ENCODE measurements at places on chromosomes 5 and 9. TPM values are rescaled to one million over a fixed set of nuclear protein-coding genes. Genes with fewer than 3 reads are reported as not detected.

DNA sequence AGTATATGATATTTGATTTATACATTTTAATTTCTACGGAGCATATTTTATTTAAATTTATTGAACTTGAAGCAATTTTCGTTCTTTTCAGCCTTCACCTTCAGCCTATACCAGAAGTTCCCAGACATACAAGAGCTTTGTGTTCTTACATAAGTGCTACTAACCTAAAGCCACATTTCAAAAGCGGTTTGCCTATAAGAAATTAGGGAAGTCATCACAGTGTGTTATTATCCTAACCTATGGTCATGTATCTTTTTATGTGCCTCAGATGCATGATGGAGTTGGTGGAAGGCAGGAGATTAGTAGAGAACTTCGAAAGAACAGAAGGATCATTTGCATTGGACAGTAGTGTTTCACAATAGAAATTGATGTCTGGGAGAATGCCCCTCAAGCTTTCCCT, 3.1 kb downstream of the KIF2A start:
- no peaks in the 10 kb centered on the region for H3K36me3 ChIP-seq
- H3K27ac ChIP-seq = no peak overlapping the region
- no peak for DNase-seq
- peaks cover 12% of the 10 kb centered on the region for H3K4me1 ChIP-seq

DNA sequence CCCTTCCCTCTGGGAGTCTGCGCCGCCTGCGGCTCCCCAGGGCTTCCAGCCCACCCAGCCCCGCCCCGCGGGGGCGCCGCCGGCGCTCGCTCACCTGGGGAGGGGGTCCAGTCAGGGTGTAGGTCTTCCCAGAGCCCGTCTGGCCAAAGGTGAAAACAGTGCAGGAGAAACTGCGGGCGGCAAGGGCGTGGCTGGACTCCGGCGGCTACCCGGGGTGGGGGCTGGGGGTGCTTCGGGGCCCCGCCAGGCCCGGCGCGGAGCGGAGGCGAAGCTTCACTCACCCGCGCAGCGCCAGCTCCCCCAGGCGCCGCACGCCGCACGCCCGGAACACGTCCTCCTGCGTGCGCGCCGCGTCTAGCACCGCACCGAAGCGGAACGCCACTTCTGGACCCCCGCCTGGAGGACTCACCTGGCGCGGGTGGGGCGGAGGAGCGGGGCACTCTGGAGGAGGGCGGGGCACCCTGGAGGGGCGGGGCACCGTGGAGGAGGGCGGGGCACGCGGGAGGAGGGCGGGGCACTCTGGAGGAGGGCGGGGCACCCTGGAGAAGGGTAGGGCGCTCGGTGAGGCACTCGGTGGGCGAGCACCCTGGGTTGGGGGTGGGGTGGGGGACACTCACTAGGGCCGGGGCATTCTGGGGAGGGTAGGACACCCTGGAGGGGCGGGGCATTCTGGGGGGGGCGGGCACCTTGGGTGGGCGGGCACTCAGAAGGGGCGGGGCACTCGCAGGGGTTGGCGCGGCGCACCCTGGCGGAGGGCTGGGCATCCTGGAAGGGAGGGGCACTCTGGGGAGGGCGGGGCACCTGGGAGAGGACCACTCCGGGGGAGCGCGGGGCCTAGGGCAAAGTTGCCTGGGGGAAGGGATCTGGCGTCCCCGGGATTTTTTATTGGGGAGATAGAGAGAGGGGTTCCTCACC, 814 bp downstream of the KIF12 start:
- peaks cover 14% of the 10 kb centered on the region for H3K4me1 ChIP-seq
- H3K36me3 ChIP-seq = no peaks in the 10 kb centered on the region
- H3K27ac ChIP-seq = no peak overlapping the region
- no peak overlapping the region for H3K4me3 ChIP-seq

DNA sequence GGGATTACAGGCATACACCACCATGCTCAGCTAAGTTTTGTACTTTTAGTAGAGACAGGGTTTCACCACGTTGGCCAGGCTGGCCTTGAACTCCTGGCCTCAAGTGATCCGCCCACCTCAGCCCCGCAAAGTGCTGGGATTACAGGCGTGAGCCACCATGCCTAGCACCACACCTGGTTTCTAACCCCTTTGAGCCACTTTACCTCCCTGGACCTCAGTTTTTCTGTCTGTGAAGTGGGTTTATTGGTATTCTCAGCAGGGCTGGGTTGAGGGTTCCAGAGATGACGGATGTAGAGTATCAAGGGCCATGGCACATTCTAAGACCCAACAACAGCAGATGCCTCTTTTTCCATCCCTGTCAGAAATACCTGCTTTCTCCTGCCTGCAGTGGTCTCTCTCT, 38.6 kb downstream of the AMBP start:
- no peaks in the 10 kb centered on the region for H3K27me3 ChIP-seq
- no peak overlapping the region for H3K4me3 ChIP-seq
- H3K36me3 ChIP-seq = peaks cover 43% of the 10 kb centered on the region
- H3K4me1 ChIP-seq = peaks cover 3% of the 10 kb centered on the region
- DNase-seq = no peak

GRCh38 chr5:133325864-133326263, 274.1 kb downstream of the HSPA4 start:
- no peaks in the 10 kb centered on the region for H3K36me3 ChIP-seq
- H3K27me3 ChIP-seq = peaks cover 2% of the 10 kb centered on the region
- H3K4me3 ChIP-seq = no peak overlapping the region
- H3K4me1 ChIP-seq = no peaks in the 10 kb centered on the region
- no peak overlapping the region for H3K27ac ChIP-seq

DNA sequence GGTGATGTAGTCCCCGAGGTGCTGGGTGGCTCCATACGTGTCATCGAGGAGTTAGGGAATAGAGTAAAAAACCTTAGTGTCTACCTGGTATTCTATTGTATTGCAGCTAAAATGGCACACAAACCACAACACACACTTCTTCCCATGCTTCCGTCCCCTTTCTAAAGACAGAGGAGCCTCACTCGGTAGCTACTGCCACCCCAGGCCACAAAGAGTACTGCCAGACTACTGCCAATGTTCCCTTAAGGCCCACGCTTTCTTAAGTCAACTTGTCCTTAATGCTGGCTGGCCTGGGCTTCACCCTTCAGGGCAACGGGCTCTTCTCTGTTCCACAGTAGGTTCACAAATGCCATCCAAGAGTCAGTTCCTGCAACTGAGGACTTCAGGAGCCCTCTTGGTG, 673.0 kb downstream of the ELAVL2 start:
- H3K4me3 ChIP-seq = no peak overlapping the region
- DNase-seq = no peak
- H3K4me1 ChIP-seq = no peaks in the 10 kb centered on the region
- no peaks in the 10 kb centered on the region for H3K27me3 ChIP-seq

DNA sequence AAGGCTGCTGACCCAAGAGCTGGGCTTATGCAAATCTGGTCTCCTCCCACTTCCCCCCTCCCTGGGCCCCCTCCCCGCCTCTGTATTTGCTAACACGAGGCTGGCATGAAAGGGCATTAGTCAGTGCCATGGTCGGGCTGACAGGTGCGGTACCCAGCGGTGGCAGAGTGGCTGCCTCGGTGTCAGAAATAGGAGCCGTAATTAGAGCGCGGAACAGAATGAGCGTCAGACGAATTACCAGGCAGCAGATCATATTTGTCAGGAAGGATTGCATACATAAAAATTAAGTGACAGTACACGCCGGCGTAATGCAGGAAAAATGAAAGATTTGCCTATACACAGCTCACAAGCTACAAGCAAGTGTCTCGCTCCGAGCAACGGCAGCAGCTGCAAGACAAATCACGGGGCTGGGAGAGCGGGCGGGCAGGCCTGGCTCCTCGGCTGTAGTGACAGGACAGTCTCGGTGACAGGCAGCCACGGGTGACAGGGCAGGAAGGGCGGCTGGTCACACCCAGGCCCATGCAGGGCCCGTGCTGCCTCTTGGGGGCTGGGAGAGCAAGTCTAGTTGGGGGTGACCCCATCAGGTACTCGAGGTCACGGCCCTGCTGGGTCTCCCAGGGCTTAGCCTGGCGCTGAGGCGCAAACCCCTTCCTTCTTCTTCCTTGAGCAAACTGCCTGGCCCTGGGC, 72.4 kb downstream of the NEK6 start:
- DNase-seq = peak; percentile 75
- peak overlapping the region; percentile 86 for H3K27ac ChIP-seq
- H3K4me1 ChIP-seq = peaks cover 58% of the 10 kb centered on the region
- peaks cover 66% of the 10 kb centered on the region for H3K36me3 ChIP-seq

DNA sequence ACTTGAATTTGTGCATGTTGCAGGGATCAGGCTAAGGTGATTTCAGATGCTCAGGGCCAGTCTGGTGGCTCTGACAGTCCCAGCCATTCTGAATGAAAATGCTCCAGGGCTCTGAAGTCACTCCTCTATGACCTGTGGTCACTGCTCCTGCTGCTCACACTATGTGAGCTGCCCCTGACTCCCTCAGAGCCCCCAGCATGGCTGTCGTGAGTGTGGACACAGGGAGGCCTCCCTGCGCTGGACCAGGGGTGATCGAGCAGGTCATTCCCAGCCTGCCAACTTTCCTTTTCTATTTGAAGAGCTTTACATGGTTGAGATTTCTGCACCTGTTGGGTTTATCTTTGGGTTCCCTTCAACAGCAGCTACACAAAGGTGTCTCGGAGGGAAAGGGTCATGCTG, 74.5 kb downstream of the WNK2 start:
- no peak overlapping the region for H3K27ac ChIP-seq
- no peak for DNase-seq
- H3K36me3 ChIP-seq = peaks cover 2% of the 10 kb centered on the region
- peaks cover 10% of the 10 kb centered on the region for H3K4me1 ChIP-seq
- no peaks in the 10 kb centered on the region for H3K27me3 ChIP-seq

GRCh38 chr5:321726-322251, 275 bp downstream of the AHRR start:
- DNase-seq = no peak
- peaks cover 67% of the 10 kb centered on the region for H3K27me3 ChIP-seq
- H3K4me1 ChIP-seq = peaks cover 17% of the 10 kb centered on the region
- no peak overlapping the region for H3K27ac ChIP-seq
- H3K36me3 ChIP-seq = peaks cover 1% of the 10 kb centered on the region

DNA sequence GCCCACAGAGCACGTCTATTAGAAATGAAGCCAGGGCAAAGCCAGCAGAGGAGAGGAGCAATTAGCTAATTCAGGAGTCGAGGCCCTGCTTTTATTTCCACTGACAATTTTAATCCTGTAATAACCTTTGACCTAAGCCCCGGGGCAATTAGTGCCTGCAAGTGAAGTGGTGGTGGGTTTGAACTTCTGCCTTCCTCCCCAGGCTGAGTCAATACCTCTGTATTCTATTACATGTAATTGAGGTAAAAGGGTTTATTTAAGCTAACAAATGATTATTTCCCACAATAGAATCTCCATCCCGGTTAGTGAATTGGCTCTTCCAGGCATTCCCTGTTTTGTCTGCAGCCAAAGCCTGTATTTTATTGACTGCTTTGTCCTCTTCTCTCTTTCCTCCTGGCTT, 49.9 kb downstream of the FGF18 start:
- peaks cover 2% of the 10 kb centered on the region for H3K4me1 ChIP-seq
- H3K27me3 ChIP-seq = peaks cover 4% of the 10 kb centered on the region
- no peak overlapping the region for H3K27ac ChIP-seq
- no peaks in the 10 kb centered on the region for H3K36me3 ChIP-seq
- no peak overlapping the region for H3K4me3 ChIP-seq
- no peak for DNase-seq

GRCh38 chr9:132141344-132141947, 20.4 kb upstream of the NTNG2 start:
- H3K36me3 ChIP-seq = no peaks in the 10 kb centered on the region
- no peak overlapping the region for H3K27ac ChIP-seq
- no peak for DNase-seq
- no peaks in the 10 kb centered on the region for H3K4me1 ChIP-seq
- peaks cover 55% of the 10 kb centered on the region for H3K27me3 ChIP-seq

DNA sequence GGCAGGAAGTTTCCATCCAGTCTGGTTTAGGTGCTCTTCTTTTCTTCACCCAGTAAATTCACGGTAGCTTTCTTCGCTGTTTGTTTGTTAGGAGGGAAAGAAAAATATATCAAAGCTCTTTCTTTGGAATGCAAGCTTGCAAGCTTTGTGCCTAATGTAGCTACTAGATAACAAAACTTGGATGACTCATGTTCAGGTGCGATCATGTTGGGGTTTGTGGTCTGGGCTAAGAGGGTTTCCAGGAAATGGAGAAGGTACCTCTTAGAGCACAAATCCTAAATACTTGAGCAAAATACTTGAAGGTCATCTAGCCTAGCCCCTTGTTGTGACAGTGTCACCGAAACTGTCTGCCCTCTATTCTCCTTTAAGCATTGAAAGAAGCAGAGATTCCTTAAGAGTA, 17.7 kb downstream of the SRP19 start:
- peaks cover 5% of the 10 kb centered on the region for H3K4me1 ChIP-seq
- no peak overlapping the region for H3K4me3 ChIP-seq
- H3K27ac ChIP-seq = no peak overlapping the region

GRCh38 chr9:83166372-83166771, 103.4 kb upstream of the RASEF start:
- H3K4me1 ChIP-seq = no peaks in the 10 kb centered on the region
- no peaks in the 10 kb centered on the region for H3K27me3 ChIP-seq
- H3K36me3 ChIP-seq = no peaks in the 10 kb centered on the region
- no peak overlapping the region for H3K4me3 ChIP-seq
- no peak for DNase-seq

GRCh38 chr9:5425006-5425628, 12.6 kb downstream of the PLGRKT start:
- H3K27me3 ChIP-seq = no peaks in the 10 kb centered on the region
- no peak for DNase-seq
- no peak overlapping the region for H3K27ac ChIP-seq
- H3K4me3 ChIP-seq = no peak overlapping the region

GRCh38 chr9:122029898-122030297, 63.2 kb downstream of the TTLL11 start:
- peaks cover 7% of the 10 kb centered on the region for H3K36me3 ChIP-seq
- H3K27me3 ChIP-seq = no peaks in the 10 kb centered on the region
- DNase-seq = no peak
- no peak overlapping the region for H3K27ac ChIP-seq

DNA sequence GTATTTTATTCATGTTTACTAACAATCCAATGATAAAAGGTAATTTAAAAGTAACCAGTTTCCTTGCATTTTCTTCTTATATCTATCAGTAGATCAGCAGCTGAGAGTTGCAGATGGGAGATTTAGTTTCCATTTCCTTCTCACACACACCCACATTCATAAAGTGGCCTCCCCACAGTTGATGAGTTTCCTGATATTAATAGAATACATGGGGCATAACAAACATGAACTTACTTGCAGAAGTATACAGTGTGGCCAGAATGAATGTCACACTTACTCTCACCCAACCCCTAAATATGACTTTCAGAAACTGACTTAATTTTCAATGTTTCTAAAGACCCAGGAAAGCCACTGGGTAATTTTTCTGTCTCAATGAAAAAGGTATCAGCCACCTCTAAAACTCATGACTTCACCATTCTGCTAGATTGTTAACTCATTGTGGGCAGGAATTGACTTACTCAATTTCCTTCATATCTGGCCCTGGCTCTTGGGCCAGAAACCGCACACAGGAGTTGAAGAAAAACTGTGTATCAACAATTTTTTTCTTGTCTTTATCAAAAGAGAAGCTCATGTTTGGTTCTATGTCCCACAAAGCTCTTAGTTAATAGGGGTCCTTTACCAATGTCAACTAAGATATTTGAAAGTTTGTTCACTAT, 63.5 kb upstream of the OSMR start:
- no peaks in the 10 kb centered on the region for H3K27me3 ChIP-seq
- no peak overlapping the region for H3K4me3 ChIP-seq
- no peaks in the 10 kb centered on the region for H3K4me1 ChIP-seq
- no peaks in the 10 kb centered on the region for H3K36me3 ChIP-seq
- H3K27ac ChIP-seq = peak overlapping the region; percentile 53
- DNase-seq = no peak

KIF20A gene
- total RNA-seq = 17.8 TPM

REXO4 gene
- 26.2 TPM for total RNA-seq

IFNA14 gene
- not detected for total RNA-seq

ISL1 gene
- 0.09 TPM for total RNA-seq

PAPPA gene
- total RNA-seq = 1.3 TPM

SERINC5 gene
- total RNA-seq = 17.2 TPM

WNK2 gene
- 7.4 TPM for total RNA-seq

PDE6A gene
- total RNA-seq = not detected

CCNO gene
- 0.04 TPM for total RNA-seq

All from muscle of leg (tissue), 16 donors.